ENCODE measurements at places on chromosomes 1 and 21.

DNA sequence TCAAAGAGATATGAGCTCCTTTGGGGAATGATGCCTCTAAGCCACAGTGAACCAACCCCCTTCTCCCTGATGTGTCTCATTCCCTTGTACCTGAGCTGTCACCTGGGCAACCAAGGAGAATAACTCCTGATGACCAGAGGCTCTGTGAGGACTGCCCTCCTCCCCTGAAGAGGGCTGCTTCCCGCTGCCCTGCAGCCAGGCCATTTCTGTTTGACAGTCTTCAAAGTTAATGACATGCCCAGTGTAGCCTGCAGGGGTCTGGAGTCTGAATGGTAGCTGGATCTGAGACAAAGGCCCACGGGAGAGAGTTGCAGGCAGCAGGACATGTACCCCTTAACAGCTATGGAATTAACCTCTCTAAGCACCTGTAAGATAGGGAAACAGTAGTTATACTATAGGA is 3.4 kb upstream of the SLFNL1 start:
- DNase-seq, result no peak

- DNase-seq, result no peak
Measured at GRCh38 chr1:112991402-112992120, 35.6 kb upstream of the SLC16A1 start.

- DNase-seq, result no peak
Measured at GRCh38 chr1:112460615-112461014, 48.1 kb upstream of the WNT2B start.

DNA sequence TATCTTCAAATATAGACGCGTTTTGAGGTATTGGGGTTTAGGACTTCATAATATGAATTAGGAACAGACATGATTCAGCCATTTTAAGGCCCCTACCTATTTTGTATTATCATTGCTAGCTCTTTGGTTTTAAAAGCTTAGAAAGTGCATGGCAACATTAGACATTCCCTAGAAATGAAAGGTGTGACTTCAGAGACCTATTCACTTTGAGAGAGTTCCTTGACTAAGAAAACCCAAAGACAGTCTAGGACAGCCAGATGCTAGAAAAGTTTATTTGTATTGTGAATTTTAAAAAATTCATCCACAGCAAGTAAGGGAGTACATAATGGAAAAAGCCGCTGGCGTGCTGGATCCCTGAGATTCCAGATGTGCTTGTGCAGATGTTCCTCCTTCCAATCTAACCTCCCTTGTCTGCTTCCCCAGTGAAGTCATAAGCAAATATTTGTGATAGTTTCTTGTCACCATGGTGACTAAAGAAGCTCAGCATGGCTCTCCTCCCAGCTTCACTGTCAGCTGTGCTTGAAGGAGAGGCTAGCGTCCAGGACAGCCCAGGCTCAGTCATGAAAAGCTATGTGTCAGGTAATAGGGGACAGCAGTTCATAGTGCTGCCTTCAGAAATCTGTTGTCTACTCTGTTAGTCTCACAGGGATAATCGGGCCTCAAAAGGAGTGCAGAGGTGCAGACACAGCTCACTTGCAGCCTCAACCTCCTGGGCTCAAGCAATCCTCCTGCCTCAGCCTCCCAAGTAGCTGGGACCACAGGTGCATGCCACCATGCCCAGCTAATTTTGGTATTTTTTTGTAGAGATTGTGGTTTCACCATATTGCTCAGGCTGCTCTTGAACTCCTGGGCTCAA is 34.8 kb downstream of the KPNA6 start:
- peak; percentile 28 for DNase-seq

DNA sequence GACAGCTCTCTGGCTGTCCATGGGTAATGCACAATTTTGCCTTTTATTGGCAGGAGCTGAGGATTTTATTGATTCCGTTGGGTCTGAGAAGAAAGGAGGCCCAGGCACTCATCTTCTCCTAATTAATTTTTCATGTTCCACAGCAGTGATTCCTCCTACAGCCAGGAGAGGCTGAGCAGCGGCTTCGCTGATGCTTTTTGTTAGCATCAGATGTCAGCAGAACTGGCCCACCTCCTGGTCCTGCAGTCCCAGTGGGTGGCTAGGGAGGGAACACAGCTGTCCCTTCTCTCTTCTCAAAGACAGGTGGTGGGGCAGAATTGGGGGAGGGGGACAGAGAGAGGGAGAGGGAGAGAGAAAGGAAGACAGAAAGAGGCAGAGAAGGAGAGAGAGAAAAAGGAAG is 5.7 kb downstream of the MT1HL1 start:
- peak; percentile 11 for DNase-seq

DNA sequence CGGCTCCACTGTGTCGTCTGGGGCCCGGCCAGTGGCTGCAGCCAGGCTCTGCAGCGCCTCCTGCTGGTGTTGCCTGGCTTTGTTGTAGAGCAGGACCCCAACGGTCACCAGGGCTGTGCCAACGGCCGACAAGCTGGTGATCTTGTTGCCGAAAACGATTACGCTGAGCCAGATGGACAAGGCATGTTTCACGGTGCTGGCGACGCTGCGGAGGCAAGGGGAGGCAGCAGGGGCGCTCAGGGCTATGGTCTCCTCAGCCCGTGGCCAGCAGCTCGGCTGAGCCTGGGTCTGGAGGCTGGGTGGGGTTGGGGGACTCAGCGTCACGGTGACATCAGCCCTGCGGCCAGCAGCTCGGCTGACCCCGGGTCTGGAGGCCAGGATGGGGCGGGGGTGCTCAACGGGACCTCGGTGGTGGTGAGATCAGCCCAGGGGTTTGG is 7.0 kb upstream of the CDK11B start:
- no peak for DNase-seq

- DNase-seq, result no peak
Measured at GRCh38 chr21:38493549-38494250, 4.6 kb downstream of the ERG start.

GRCh38 chr1:61420909-61421835 is 303.8 kb downstream of the TM2D1 start:
- peak; percentile 39 for DNase-seq

GRCh38 chr1:213374369-213374768 is 323.3 kb downstream of the RPS6KC1 start:
- DNase-seq, result peak; percentile 69

DNA sequence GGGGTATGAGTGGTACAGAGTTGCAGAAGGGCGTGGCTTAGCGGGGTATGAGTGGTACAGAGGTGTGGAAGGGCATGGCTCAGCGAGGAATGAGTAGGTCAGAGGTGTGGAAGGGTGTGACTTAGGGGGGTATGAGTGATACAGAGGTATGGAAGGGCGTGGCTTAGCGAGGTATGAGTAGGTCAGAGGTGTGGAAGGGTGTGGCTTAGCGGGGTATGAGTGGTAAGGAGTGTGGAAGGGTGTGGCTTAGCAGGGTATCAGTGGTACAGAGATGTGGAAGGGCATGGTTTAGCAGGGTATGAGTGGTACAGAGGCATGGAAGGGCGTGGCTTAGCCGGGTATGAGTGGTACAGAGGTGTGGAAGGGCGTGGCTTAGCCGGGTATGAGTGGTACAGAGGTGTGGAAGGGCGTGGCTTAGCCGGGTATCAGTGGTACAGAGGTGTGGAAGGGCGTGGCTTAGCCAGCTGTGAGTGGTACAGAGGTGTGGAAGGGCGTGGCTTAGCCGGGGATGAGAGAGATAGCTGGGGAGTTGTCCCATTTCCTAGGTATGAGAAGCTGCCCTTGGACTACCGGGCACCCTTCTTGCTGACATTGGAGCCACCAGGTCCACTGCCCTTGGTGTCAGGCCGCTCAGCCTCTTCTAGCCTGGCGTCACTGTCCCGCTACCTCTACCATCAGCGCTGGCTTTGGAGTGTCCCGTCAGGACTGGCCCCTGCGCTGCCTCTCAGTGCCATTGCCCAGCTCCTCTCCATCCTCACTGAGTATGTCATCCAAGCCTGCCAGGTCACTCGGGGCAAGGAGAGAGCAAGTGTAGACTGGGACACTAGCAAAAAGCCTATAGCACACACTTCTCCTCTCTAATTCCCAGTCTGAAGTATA is 29.8 kb downstream of the HYI start:
- DNase-seq, result no peak

DNA sequence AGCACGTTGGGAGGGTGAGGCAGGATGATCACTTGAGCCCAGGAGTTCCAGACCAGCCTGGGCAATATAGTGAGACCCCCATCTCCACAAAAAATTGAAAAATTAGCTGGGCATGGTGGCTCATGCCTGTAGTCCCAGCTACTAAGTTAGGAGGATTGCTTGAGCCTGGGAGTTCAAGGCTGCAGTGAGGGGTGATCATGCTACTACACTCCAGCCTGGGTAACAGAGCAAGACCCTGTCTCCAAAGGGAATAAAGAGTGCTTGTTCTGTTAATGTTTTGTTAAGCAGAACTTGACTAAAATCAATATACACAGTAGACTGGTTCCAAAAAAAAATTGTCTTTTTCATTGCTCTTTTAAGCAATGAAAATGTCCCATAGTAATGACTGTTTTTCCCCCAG is 146.4 kb downstream of the SYT2 start:
- no peak for DNase-seq

DNA sequence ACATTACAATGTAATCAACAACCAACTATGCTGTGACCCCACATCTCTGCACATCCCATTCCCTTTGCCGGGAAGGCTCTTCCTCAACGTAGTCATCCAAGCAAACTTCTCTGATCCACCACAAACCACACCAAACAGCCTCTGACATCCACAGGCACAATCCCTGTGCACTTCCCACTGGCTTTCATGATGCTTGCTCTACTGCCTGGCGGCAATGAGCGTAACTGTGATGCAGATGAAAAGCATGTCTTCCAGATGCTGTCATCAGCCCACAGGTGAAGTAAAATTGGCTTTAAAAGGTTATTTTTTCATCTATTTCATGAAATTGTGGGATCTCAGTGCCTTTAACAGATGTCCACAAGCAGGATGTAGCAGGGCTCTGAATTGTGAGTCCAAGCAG is 635.2 kb downstream of the SMYD3 start:
- no peak for DNase-seq

GRCh38 chr1:100304921-100305320 is 38.9 kb downstream of the RTCA start:
- no peak for DNase-seq

DNA sequence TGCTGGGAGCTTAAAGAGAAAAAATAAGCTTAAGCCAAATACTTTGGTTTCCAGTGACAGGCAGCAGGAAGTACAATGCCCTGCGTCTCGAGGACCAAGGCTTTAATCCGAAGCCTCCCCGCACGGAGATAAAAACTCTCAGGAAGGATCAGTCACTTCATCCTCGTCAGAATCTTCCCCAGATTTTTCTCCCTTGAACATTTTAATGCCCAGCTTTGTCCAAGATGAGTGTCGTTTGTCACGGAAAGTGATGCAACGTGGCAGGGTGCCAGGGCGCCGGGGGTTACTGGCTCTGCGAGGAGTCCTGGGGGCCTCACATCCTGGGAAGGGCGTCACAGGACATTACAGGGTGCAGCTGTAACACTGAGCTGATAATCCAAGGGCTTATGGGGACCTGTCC is 25.2 kb upstream of the PCBP3 start:
- DNase-seq, result no peak

- DNase-seq, result no peak
Measured at GRCh38 chr1:170377896-170378634, 153.9 kb upstream of the GORAB start.
